ENCODE measurements at places on chromosomes 2 and 18.

DNA sequence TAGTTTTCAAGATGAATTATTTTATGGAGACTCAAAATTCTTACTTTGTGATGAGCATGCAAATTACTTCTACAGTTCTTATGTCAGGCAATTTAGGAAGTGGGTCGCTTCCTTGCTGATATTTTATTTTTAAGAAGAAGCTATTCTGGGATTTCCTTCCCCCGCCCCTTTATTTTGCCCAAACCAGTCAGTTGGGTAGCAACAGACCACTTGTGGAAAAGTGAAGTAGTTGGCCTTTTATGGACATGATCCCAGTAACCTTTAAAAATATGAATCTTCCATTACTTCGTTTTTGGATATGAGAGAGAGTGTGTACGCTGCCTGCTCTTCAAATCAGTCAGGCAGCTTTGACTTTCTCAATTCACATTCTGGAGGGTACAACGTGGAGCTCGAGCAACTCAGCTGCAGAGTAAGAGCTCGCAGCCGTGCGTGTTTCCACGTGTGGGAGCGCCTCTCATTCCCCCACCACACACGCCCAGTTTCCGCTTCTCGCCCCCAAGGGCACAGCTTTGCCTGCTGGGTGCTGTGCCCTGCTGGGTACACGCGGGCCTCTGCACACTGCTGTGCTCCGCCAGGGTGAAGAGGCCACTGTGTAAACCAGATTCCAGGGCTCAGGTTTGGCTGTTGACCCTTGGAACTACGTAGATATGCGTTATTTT lies 92.6 kb downstream of the ITGB1BP1 start:
- DNase-seq: no peak

- DNase-seq: no peak
These were observed 7.2 kb downstream of the POMC start for GRCh38 chr2:25161055-25161781.

DNA sequence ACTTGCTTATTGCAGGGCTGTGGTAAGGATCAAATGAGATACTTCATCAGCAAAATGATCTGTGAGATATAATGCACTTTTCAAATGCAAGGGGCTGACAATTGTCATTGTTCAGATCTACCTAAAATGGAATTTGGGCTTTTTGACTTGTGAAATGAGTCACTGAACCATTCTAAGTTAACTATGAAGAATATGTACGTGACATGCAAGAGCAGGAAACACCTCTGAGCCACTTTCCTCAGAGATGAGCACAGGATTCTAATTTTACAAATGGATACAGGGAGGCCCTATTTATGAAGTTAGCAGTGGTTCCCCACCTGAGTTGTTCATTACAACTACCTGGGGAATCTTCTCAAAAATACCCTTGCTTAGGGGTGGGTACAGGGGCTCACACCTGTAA lies 26.7 kb downstream of the CTLA4 start:
- no peak for DNase-seq

- no peak for DNase-seq
These were observed 211.8 kb downstream of the SMAD2 start for GRCh38 chr18:47718646-47719045.

DNA sequence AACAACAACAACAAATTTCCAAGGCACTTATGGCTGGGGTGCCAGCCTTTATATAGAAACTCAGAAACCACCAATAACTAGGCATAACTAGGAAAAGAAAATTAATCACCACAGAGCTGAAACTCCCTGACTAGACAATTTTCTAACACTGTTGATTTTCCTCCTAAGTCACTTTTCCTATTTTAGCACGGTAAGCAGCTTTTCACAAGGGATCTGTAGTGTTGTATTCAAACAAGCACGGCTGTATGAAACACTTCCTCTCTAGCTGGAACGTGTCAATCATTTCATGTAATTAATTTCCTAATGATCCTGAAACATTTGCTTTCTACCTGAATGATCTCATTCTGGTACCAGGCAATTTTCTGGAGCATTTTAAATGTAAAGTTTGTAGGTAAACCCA lies 645.0 kb downstream of the IRS1 start:
- no peak for DNase-seq

- no peak for DNase-seq
These were observed 9.6 kb downstream of the SNTG2 start for GRCh38 chr2:960061-960736.
